Choroid plexus epithelial cell (primary cell): ENCODE measurements at places on chromosomes 6 and 20.

- DNase-seq, result no peak
Measured at GRCh38 chr6:149905371-149905910, 7.5 kb upstream of the RAET1E start.

- DNase-seq, result peak; percentile 93
Measured at GRCh38 chr6:11575408-11576033, 38.0 kb downstream of the TMEM170B start.

- peak; percentile 13 for DNase-seq
Measured at GRCh38 chr20:63772781-63773518, 33.4 kb downstream of the SLC2A4RG start.

DNA sequence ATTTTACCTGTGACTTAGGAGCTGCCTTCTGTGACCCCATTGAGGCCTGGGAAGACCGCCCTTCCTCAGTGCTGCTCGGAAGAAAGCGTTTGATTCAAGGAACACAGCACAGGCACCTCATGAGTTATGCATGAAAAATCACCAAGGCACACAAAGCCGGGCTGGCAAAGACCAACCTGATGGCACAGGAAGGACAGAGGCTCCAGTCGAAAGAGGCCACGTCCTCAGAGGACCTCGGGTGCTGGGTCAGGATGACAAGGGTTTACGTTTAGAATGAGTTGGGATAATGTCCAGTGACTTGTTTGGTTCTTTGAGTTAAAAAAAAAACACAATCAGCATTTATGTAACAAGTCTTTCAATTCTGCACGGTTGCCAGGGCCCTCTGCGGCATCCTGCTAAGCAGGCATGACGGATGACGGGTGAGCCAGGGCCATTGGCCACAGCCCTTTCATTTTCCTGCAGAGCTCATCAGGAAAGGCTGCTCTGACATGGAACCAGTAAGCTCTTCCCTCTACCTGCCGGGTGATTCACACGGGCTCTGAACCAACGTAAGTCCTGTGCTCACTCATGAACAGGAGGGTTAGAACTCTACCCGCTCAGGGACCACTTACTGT is 112.8 kb downstream of the DACT2 start:
- no peak for DNase-seq

- peak; percentile 46 for DNase-seq
Measured at GRCh38 chr6:148972481-148972880, 225.7 kb downstream of the UST start.

DNA sequence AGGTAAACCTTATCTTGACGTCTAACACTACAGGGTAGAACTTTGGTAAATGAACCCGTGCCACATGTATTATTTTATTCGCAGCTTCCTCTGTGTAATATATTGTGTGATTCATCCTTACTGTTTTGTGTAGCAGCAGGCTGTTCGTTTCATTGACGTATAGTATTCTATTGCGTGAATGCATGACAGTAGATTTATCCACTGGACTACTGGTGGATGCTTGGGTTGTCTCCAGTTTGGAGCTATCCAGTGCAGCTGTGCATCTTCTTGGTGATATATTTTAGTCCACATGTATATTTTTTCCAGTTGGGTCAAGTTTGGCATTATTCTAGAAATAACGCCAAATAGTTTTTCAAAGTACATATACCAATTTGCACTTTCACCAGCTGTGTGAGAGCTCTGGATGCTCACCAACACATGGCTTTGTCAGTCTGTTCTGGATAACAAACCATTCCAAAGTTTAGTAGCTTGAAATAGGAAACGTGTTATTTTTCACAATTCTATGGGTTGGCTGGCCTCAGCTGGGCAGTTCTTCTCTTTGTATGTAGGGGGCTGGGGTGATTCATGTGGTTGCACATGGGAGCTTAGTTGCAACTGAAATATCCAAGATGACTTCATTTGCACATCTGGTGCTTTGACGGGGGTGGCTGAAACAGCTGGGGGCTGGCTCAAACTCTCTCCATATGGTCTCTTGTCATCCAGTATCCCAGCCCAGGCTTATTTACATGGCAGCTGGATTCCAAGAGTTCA is 9.3 kb downstream of the ECT2L start:
- DNase-seq, result peak; percentile 73

- peak; percentile 70 for DNase-seq
Measured at GRCh38 chr20:4898282-4899244, 102.7 kb downstream of the SLC23A2 start.

DNA sequence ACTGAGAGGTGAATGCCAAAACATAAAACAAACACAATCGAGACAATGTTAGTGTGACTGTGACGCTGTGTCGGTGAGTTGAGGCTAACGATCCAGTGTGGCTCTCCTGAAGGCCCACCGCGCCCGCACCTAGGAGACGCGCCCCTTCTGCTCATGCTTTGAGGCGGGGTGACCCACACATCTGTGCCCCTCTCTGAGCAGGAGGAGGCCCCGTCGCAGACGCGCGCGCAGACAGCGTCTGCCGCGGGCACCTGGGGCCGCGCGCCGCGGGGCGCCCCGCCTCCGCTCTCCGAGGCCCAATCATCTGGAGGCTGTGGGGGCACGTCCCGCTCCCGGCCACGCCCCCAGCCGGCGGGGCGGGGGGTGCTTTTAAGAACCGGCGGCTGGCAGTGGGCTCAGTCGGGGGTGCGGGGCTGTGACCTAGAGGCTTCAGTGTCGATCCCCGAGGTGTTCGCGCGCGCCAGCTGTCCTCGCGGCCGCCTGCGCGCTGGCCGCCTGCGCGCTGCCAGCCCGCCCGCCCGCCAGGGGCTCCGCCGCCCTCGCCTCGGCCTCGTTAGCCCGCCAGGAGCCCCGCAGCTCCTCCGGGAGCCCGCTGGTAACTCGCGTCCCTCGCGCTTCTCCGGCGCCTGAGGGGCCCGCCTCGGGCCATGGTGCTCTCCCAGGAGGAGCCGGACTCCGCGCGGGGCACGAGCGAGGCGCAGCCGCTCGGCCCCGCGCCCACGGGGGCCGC is at the start of gene SLC16A10:
TSS of gene SLC16A10 (plus strand) at position 398 of the 730 bp plus-strand sequence. CDS start at position 648, 250 bp downstream.
- DNase-seq, result no peak

DNA sequence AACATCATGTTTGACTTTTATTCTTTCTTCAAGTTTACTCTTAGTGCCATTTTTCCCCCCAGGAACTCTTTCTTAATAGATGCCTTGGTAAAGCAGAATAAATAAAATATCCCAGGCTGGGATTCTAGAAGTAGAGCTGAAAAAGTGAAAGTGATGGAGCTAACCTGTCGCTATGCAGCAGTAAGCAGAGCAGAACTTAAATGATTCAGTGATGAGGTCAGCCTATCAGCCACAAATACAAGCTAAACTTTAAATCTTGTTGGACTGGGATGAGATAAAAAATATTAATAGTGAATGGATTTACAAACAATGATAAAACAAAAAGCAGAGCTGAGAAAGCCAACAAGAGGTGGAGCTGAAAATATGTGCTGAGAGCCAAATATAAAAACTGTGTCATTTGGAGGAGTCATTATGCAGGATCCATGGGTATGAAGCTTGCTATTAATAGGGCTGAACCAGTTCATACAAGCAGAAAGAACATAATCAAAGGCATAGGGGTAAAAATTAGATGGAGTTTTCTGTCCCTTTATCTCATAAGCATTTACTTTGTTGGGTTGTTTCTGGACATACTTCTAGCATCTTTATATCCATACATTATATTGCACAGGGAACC is 877.8 kb downstream of the EPHA7 start:
- peak; percentile 4 for DNase-seq

GRCh38 chr6:6224933-6225486 is 95.5 kb downstream of the F13A1 start:
- no peak for DNase-seq

DNA sequence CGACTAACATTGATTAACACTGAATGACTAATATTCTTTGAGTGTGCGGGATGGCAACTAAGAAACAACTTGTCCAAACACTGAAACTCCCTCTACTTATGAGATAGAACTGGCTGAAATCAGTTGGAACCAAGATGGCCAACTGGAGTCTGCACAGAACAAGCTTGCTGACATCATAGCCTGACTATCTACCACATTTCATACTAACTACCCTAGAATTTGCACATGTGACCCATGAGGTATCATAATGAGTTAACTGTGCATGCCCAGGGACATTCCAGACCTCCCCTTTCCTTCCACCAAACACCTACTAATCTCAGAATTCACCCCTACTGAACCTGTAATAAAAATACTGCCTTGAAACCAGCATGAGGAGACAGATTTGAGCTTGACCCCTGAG is 43.2 kb downstream of the PHIP start:
- no peak for DNase-seq

DNA sequence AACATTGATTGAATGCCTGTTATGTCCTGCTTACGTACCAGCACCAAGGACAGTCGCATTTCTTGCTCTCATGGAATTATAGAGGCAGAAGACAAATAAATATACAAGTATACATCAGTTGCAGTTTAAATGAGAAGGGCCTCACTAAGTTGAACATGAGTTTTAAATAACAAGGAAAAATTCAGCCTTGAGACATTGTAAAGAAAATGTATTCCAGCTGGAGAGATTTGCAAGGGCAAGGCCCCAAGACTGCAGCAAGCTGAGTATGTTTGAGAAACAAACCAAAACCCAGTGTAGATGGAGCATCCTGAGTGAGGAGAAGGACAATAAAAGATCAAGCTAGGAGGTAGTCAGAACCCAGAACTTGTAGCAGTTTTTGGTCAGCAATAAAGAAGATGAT is 123.2 kb upstream of the BMP5 start:
- no peak for DNase-seq

DNA sequence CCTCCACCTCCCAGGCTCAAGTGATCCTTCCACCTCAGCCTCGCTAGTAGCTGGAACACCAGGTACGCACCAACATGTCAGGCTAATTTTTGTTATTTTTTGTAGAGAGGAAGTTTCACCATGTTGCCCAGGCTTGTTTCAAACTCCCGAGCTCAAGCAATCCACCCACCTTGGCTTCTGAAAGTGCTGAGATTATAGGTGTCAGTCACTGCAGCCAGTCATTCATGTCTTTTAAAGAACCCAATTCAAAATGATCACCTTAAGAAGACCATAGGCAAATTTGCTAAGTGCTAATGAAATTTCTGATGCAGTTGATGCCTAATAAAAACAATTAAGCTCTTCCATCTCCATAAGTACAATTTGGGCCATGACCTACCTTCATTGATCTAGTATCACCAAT is 2.6 kb upstream of the VNN2 start:
- DNase-seq, result no peak

DNA sequence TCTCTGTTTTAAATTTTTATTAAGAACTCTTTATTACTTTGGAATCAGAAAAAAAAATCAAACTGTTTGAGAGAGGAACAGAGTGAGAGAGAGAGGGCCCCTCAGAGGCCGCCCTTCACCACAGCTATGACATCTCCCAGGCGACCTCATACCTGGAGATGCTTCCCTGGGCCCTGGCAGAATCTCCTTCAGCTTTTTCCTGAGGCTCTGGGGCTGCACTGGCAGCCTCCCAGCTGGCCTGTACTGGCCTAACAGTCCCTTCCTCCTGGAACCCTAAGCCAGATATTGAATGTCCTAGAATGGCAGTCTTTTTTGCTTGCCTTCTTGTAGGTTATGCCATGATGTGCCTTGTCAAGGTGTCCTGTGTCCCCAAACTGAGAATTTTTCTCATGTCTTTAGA is 13.7 kb downstream of the ABHD12 start:
- no peak for DNase-seq

DNA sequence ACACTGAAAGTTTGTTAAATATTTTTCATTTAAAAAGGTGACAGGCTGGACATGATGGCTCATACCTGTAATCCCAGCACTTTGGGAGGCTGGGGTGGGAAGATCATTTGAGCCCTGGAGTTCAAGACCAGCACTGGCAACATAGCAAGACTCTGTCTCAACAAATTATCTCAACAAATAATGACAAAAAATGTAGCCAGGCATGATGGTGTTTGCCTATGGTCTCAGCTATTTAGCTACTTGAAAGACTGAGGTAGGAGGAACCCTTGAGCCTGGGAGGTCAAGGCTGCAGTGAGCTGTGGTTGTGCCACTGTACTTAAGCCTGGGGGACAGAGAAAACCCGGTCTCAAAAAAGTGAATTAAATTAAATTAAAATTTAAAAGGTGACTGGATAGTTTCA is 56.0 kb upstream of the C6orf118 start:
- DNase-seq, result no peak

DNA sequence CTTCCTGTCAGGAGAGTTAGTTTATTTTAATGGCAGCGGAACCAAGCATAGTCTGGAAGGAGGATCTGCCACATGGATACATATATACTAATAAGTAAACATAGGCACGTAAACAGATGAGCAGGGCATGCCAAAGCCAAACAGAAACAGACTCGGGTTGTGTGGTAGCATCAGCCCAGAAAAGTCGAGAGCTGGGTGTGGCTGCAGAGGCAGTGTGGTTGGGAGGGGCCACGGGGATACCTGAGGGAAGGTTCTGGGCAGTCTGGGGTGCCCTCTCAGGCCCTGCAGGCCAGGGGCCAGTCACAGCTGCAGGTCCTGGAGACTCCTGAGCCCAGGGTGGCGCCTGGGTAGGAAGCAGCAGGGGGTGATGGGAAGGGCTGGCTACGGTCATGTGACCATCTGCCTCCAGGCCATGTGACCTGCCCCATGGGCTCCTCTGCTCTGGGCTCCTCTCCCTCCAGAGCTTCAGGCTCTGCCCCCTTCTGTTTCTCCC is 42.8 kb upstream of the MRPS10 start:
- DNase-seq, result peak; percentile 43

- DNase-seq, result no peak
Measured at GRCh38 chr20:53875452-53875851, 194.9 kb downstream of the BCAS1 start.

DNA sequence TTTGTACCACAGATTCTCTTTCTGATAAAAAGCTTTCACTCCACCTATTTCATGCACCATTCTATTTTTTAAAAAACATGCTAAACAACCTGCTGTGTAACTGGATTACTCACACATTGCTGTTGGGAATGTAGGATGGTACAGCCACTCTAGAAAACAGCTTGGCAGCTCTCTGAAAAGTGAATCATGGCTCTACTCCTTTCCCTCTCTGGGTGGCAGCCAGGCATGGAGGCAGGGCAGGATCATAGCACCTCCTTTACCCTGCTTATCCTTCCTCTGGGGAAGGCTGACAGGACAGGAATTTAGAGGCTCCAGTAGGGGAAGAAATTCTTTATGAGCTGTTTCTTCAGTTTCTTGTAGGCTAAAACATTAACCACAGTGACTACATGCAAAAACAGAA is 6.7 kb upstream of the VNN2 start:
- peak; percentile 67 for DNase-seq

GRCh38 chr6:7112741-7113313 is 5.1 kb downstream of the RREB1 start:
- DNase-seq, result no peak

- DNase-seq, result no peak
Measured at GRCh38 chr6:160960839-160961238, 30.7 kb upstream of the MAP3K4 start.

- DNase-seq, result no peak
Measured at GRCh38 chr20:20621195-20621594, 91.2 kb downstream of the RALGAPA2 start.

DNA sequence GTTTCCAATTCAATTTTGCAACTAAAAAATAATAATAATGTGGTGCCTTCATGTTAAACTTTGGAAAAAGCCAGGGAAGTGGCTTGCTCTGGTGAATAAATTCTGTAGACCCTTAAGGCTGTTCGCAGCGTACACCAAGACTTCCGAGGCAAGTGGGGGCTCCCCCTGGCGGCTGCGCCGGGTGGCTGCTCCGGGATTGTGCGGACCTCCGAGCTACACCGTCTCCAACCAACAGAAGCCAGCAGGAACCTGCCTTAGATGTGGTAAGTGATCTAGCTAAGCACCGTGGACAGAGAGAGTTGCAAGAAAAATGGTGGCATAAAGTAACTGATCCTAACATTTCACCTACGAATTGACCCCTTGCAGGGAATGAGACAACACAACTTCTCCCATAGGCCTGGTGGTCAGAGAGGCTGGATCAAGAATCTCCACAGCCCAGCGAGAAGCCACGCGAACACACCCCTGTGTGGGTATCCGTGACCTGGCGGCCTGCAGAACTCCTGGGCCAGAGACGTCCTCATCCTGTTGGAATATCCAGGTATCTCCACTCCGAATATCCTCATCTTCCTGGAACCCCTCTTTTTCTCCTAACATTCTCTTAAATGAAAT is 69.6 kb downstream of the TBXT start:
- peak; percentile 92 for DNase-seq
